ENCODE measurements at places on chromosomes 5 and 9.

GRCh38 chr9:37417252-37417803 is 5.2 kb upstream of the GRHPR start:
- no peak for DNase-seq

GRCh38 chr9:18350036-18350435 is 123.9 kb upstream of the ADAMTSL1 start:
- no peak for DNase-seq

DNA sequence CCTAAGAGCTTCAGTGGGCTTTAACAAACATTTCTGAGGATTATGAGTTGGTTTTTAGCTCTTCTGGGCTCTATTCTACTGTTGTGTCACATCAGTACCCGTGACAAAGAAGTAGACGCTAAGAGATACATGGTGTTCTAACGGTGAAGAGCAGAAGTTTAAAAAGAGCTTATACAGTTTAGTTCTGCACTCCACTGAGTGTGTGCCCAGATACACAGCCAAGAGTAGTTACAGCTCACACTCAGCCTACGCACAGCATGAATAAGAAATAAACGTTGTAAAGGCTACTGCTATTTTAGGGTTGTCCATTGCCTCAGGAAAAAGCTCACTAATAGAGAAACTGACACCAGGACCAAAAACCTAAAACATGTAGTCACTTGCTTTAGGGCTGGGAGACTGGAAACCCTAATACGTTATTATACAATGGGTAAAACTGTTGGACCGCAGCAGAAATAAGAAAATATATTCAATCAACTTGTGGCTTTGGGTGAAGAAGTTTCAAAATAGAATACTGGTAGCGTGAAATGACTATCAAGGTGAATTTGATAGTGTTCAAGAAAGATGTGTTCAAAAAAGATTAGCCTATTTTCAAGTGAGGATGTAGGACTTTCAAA is 34.7 kb downstream of the PSIP1 start:
- DNase-seq: no peak

- DNase-seq: no peak
Measured at GRCh38 chr9:70257991-70258691, 637 bp upstream of the SMC5 start.

DNA sequence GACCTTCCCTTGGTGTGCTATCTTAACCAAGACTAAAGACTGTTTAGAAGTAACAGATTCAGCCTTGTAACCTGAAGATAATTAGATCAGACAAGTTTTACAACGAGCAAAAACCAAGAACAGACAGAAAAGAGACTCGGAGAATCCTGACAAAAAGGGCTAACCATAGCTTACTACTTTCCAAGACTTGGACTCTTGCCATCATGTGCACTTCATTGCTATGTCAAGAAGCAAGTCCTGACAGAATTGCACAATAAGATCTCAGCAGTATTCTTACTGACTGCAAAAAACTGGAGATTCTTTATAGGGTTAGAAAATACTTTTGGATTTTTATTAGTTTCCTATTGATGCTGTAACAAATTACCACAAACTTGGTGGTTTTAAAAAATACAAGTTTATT is 1539.0 kb upstream of the NUDT12 start:
- DNase-seq: no peak

- DNase-seq: no peak
Measured at GRCh38 chr5:40682154-40683017, 2.7 kb downstream of the PTGER4 start.

GRCh38 chr9:123544007-123544827 is 188.2 kb downstream of the CRB2 start:
- DNase-seq: peak; percentile 15
